ENCODE measurements at places on chromosomes 7 and 10.

DNA sequence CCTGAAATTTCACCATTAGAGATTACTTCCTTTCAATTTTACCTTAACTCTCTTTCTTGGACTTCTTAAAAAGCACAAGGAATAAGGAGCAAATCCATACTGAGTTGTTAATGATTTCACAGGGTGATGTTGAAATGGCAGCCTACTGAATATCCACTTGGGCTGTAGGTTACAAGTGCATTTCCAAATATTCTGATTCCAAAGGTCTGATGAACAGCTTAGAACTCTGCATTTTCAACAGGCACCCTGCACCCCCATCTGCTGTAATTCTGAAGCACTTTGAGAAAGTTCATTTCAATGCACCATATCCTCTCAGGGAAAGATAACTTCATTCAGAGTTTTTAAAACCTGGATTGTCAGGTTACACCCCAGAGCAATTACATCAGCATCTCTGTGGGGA lies 368.4 kb downstream of the KCNMA1 start:
- no peak for DNase-seq

GRCh38 chr7:29086545-29086944 lies 59.8 kb downstream of the CPVL start:
- peak; percentile 91 for DNase-seq

DNA sequence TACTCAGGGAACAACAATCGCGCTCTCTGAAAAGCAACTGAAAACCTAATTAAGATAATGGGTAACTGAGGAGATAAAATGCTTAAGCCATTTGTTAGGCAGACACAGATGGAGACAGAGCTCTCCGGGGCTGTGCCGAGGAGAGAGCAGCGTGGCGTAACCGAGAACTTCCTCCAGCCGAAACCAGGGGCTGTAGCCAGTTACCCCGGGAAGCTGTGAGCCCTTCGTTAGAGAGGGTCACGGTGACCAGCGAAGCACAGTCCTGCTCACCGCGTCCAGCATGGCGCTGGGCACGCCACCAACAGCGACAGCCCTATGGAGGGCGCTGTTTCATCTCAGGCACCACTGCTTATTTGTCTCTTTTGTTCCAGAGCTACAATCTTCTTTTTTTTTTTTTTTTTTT lies 16.1 kb downstream of the PAPOLB start:
- DNase-seq: no peak

DNA sequence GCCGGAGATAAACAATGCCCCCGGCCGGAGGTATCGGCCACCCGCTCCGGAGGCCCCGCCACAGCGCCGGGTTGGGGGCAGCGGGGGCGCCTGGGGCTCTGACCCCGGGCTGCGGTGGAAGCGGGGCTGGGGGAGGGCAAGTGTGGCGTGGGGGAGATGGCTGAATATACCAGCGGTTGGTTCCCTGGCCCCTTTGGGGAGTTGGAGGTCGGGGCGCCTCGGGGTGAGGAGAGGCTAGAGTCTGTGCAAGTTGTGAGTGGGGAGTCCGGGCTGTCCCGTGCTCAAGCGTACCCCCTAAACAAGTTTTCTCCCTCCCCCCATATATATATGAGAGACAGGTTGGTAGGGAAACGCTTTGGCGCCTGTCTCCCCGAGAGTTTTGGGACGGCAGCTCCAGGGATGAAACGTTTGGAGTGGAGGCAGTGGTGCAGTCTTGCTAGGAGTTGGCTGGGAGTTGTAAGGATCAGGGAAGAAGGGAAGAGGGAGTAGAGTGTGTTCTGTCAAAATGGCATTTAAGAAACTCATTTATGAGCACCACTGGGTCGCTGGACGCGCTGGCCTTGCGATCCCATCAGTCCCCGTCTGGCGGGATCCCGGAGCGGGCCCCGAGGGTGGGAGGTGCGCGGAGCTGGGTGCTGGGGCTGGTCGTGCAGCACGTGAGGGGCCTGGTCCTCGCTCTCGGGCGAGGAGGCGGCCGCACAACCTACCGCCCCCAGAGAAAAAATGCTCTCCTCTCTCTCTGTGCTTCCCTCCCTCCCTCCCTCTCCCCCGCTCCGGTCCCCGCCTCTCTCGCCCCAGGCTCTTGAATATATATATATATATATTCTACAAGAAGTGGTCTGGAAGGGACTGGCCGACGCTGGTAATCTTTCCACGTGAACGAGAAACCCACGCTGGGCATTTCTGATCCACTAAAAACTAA lies 1.1 kb downstream of the TET1 start:
- peak; percentile 22 for DNase-seq

DNA sequence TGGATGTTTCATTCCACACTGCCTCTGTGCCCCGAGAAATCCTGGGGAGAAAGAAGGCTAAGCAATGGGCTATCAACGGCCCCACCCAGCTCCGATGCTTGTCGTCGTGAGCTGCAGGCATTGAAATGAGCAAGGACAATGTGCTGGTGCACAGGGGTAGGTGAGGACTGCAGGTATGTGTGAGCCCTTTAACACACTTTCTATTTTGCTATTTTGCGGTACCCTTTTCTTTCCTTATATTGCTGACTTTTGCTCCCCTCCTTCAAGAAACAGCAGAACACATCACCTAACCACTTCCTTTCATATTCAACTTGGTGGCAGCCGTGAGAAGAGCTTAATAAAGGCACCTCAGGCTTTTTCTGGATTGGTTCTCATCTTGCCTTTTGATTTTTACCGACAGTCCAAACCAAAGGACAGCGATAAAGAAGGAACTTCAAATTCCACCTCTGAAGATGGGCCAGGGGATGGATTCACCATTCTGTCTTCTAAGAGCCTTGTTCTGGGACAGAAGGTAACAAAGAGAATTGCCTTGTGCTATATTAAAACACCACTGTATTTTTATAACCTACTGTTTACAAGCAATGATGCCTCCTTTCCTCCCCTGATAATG lies 39.2 kb downstream of the AIFM2 start:
- DNase-seq: no peak

DNA sequence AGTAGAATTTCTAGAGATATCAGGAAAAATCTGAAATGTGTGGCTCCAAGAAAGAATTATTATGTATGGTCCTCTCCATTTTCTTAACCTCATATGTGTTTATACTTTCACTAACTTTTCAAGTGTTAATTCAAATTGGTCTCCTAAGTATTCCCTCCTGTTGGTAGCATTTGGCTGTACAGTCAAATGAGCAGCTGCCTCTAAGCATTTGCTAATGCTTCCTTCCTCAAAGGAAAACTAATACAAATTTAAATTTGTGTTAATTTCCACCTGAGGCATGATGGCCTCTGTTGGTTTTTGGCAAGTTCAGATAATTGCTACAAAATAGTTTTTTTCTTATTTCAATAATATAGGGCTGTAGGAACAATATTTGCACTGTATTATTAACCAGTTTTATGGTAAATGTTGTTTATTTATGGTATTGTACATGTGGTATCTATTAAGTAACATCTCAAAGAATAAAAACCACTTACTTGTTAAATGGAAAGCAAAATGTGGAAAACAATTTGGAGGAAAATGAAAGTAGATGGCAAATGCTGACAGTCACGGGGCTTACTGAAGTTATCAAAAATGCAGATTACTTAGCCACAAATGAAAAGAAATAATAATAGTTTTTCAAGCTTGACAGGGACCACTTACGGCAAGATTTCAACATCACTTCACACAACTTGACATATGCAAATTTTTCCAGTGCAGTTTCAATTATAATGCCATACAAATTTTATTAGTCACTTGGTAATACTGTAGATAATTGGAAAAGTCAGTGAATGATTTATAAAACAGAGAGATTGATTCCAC lies 299.3 kb upstream of the MEOX2 start:
- DNase-seq: no peak

- DNase-seq: peak; percentile 67
Measured at GRCh38 chr7:66629222-66630062, 761 bp downstream of the KCTD7 start.

- no peak for DNase-seq
Measured at GRCh38 chr10:32141018-32141807, 85.0 kb upstream of the KIF5B start.

DNA sequence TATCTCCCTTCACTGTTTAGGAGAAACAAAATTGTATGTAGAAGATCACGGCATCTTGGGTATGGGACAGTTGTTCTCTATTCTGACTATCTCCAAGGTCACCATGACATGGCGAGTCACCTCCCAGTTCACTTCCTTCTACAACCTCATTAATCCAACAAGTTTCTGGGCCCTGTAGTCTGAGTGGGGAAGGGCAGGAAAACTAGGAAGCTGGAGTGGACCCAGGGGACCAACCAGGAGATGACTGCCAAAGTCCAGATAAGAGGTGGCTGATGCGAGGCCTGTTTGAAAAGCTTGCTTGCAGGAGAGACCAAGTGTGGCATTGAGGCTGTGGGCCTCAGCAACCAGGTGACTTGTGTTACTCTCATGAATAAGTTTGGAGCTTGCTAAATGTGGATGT lies 584.9 kb downstream of the TNS3 start:
- no peak for DNase-seq

DNA sequence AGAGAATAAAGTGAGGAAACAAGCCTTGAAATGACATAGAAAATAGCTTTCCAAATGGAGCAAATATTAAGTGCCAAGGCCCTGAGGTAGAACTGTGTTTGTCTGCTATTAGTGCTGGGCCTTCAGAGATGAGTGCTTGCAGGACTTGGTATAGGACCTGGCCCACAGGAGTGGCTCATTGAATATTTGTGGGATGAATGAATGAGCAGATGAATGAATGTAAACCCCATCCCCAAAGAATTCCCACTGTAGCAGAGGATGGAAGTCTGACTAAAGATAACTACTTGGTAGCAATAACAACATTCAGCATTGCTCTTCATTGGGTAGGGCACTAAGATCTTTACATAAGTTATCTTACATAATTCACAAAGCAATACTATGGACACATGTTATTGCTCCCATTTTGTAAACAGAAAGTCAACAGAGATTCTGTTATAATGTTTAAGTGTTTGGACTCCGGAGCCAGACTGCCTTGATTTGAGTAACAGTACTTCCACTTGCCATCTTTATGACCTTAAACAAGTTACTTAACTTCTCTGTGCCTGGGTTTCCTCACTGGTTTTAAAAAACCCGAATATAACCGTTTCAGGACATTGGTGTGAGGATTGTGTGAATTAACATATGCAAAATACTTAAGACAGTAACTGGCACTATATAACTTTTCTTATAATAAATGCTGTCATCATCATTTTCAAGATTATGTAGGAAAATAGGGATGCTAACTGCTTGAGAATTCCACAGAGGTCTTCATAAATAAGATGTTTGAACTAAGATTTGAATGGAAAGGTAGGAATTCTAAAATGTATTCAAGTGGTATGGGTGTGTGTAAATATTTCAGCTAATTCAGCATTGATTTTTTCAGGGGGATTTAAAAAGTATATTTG lies 141.9 kb downstream of the PRKG1 start:
- no peak for DNase-seq

DNA sequence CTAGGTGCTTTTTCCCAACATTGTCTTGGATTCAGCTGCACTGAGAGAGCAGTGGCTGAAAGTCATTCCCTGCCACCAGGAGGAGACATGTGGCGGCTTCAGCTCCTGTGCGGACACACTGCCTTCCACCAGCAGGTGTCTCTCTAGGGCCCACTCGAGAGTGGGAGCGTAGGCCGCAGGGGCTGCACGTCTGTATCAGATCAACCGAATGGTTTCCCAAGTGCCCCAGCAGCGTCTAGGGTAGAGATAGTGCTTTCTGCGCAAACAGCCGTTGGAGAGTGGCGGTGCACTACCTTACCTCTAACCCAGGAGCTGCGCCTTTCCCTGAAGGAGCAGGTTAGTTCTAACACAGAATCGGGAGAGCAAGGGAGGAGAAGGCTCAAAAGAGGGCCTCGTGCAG lies 31.7 kb downstream of the PAPOLB start:
- peak; percentile 41 for DNase-seq

- DNase-seq: no peak
Measured at GRCh38 chr10:59265141-59265540, 88.7 kb downstream of the PHYHIPL start.

- no peak for DNase-seq
Measured at GRCh38 chr10:79206300-79207095, 137.7 kb downstream of the ZMIZ1 start.

- DNase-seq: peak; percentile 27
Measured at GRCh38 chr10:31749301-31749700, 179.3 kb downstream of the ARHGAP12 start.

DNA sequence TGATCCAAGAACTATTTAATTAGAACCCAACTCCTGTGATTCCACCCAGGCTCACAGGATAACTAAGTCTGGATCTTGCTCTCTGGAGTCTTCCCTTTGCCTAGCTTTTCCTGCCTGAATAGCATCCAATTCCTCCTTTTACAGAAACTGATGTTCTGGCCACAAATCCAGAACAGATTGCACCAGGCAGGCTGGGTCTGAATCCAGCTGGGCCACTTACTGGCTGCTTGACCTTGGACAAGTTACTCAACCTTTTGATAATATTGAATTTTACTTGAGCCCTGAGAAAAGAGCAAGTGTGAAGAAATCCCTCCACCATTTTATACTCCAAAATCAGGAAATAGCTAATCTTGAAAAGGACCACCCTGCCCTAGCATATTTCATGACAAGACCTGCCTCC lies 55.5 kb upstream of the SLC35G1 start:
- DNase-seq: no peak

DNA sequence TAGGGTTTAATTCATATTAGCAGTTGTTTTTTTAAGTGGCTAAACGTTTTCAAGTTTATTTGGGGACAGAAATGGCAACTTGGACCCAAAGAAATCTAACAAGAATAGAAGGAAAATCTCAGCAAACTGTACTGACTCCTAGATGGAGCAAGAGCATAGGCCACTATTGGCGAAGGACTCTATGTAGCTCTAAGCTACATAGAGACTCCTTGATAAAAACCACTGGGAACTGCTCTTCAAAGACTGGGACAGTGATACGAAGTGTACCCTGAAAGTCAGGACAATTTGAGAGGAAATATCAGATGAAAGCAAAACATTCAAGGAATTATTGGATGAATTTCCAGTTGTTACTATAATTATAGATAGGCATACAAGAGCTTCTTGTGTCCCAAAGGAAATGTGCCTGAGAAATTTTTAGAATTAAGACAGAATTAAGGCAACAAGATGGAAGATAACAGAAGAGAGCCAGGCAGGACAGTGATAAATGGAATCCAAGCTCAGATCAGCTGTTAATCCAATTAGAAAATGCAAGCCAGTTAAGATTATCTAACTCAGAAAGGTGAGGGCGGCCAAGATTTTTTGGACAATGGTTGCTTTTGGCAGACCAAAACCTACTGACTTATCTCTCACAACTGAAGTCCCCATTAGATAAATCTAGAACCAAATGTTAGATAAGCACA lies 103.7 kb upstream of the IFRD1 start:
- no peak for DNase-seq

- DNase-seq: no peak
Measured at GRCh38 chr10:85557077-85557476, 809.5 kb downstream of the GRID1 start.

DNA sequence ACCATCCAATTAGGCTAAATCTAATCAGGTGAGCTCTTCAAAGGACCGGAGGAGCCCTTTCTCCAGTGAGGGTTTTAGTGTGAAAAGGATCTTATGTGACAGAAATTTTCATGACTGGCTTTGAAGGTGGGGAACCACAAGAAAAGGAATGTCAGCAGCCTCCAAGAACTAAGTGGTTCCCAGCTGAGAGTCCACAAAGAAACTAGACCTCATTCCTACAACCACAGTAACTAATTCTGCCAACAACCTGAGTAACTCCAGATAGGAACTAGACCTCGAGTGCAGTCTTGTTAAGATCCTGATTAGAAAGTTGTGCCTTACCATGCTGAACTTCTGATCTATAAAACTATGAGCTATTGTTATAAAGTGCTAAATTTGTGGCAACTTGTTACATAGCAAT lies 51.3 kb downstream of the PCLO start:
- no peak for DNase-seq

GRCh38 chr7:12865593-12865992 lies 178.2 kb downstream of the ARL4A start:
- DNase-seq: no peak

GRCh38 chr10:101708870-101709269 lies 13.9 kb upstream of the FBXW4 start:
- DNase-seq: no peak
